ENCODE measurements at places on chromosomes 7 and 10.
A peak's percentile ranks its signal among the peaks of the same experiment; 100 is the strongest.

- DNase-seq, result peak; percentile 1
These were observed 648.5 kb upstream of the LRRN3 start for GRCh38 chr7:110442381-110442837.

DNA sequence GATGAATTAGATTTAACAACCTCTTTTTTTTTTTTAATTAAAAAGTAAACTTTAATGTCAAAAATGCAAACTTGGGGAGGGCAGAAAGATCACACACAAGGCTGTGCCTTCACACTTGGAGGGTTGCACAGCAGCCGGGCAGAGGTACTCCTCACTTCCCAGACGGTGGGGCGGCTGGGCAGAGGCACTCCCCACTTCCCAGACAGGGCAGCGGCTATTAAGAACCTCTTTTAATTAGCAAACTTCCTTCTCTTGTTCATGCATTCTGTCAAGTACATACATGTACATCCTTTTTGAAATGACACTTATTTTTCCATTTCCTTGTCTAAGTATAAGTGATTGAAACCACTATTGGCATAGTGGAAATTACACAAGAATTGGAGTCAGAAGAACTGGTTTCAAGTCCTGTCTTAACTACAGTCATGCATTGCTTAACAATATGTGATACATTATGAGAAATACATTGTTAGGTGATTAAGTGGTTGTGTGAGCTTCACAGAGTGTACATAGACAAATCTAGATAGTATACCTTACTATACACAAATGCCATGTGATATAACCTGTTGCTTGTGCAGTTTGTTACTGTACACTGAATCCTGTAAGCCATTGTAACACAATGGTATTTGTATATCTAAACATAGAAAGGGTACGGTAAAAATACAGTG, 26.5 kb downstream of the BTRC start:
- DNase-seq, result no peak

- DNase-seq, result peak; percentile 65
These were observed 509 bp downstream of the AHR start for GRCh38 chr7:17298840-17299482.

DNA sequence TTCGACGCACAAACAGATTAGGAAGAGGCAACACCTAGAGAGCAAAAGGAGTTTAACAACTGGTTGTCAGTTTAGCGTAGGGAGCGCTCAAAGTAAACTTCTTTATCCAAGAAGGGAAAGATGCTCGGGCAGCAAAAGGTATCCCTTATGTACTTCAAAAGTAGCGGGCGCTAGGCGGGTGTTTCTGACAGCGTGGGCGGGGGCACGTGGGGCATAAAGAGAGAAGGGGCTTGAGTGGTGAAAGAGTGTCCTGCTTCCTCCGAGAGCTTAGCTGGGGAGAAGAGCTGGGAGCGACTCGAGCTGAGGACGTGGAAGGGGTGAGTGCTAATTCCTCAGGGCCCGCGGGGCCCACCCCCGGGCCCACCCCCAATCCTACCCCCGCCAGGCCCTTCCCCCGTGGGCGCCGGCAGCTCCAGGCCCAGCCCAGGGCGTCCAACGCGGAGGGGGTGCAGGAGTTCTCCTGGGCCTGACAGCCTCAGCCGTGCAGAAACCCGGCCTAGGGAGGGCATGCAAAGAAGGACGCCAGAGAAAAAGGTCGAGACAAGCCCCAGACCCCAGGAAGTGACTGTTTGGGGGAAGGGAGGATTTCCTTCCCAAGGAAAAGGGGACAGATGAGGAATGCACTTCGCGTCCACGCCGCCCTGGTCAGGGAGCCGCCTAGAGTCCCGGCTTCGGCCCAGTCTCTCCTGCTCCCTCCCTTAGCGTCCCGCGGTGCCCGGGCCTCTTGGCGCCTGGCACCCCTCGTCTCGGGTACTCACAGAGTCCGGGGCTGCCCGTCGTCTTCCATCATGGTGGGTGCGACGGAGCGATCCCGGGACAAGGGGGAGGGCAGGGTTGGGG, 868 bp downstream of the TIAL1 start:
- DNase-seq, result peak; percentile 79

All from activated CD4-positive, alpha-beta T cell treated with anti-CD3 and anti-CD28 coated beads, Interleukin-2, amount 50 U/mL, for 48 hours (primary cell).